Activated naive CD8-positive, alpha-beta T cell treated with anti-CD3 and anti-CD28 coated beads, Interleukin-2, amount 50 U/mL, for 24 hours (primary cell): ENCODE measurements at places on chromosomes 11 and 22.

DNA sequence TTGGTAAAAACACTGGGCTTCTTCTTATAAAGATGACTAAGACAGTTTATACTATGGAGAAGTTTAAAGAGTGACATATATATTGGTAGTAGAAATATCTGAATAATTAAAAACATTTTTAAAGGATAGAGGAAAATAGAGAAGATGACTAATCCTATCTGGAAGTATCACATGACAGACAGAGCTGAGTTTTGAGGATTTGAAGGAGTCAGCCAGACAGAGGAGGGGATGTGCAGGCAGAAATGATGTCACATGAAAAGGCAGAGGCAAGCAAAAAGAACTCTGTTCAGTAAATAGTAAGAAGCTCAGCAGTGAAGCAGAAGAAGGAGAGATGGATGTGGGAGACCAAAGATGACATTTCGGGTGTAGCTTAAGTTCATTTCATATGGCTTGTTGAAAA lies 1.6 kb downstream of the OR10A2 start:
- peaks cover 12% of the 10 kb centered on the region for H3K27me3 ChIP-seq
- no peaks in the 10 kb centered on the region for H3K36me3 ChIP-seq
- DNase-seq: no peak
- no peak overlapping the region for H3K27ac ChIP-seq
- H3K4me1 ChIP-seq: no peaks in the 10 kb centered on the region

DNA sequence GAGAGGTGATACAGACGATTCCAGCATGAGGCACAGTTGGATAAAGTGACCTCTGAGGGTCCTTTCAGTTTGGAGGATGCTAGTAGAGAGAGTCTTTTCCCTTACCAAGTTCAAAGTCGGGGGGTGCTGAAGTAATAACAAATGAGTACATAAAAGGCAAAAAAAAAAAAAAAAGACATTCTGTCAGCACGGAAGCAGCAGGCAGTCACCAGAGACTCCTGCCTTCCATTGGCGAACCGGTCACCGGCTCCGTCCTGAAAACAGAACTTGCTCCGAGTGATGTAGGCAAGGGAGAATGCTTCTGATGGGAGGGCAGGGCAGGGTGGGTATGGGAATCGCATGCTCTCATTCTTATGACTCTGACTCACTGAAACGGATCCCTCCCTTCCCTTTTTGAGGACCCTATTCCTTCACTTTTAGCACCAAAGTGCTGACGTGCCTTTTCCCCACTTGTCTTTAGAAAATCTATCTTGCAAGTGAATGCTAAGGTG lies 65.9 kb downstream of the PRR5L start:
- no peak for DNase-seq
- peaks cover 43% of the 10 kb centered on the region for H3K4me1 ChIP-seq
- H3K27ac ChIP-seq: no peak overlapping the region
- no peaks in the 10 kb centered on the region for H3K36me3 ChIP-seq
- peaks cover 49% of the 10 kb centered on the region for H3K27me3 ChIP-seq
- peak overlapping the region; percentile 32 for H3K4me3 ChIP-seq

GRCh38 chr11:73894725-73895335 lies 18.0 kb downstream of the PAAF1 start:
- no peak for DNase-seq
- H3K27ac ChIP-seq: no peak overlapping the region
- peaks cover 7% of the 10 kb centered on the region for H3K36me3 ChIP-seq
- H3K4me3 ChIP-seq: no peak overlapping the region
- H3K4me1 ChIP-seq: no peaks in the 10 kb centered on the region

- DNase-seq: peak; percentile 82
- peaks cover 8% of the 10 kb centered on the region for H3K27me3 ChIP-seq
- no peaks in the 10 kb centered on the region for H3K36me3 ChIP-seq
- peaks cover 12% of the 10 kb centered on the region for H3K4me1 ChIP-seq
These were observed 77.3 kb downstream of the SCN3B start for GRCh38 chr11:123577081-123577598.

GRCh38 chr11:112459001-112459400 lies 198.3 kb upstream of the PLET1 start:
- no peaks in the 10 kb centered on the region for H3K4me1 ChIP-seq
- no peak overlapping the region for H3K4me3 ChIP-seq
- peaks cover 2% of the 10 kb centered on the region for H3K27me3 ChIP-seq
- H3K27ac ChIP-seq: no peak overlapping the region
- no peak for DNase-seq
- H3K36me3 ChIP-seq: no peaks in the 10 kb centered on the region

GRCh38 chr11:119726150-119726553 lies 2.8 kb downstream of the NECTIN1 start:
- peaks cover 18% of the 10 kb centered on the region for H3K4me1 ChIP-seq
- peaks cover 30% of the 10 kb centered on the region for H3K27me3 ChIP-seq
- H3K36me3 ChIP-seq: no peaks in the 10 kb centered on the region

GRCh38 chr22:33659448-33659847 lies 260.8 kb downstream of the LARGE1 start:
- H3K36me3 ChIP-seq: no peaks in the 10 kb centered on the region
- no peaks in the 10 kb centered on the region for H3K27me3 ChIP-seq
- DNase-seq: no peak
- H3K4me3 ChIP-seq: no peak overlapping the region
- H3K4me1 ChIP-seq: no peaks in the 10 kb centered on the region

DNA sequence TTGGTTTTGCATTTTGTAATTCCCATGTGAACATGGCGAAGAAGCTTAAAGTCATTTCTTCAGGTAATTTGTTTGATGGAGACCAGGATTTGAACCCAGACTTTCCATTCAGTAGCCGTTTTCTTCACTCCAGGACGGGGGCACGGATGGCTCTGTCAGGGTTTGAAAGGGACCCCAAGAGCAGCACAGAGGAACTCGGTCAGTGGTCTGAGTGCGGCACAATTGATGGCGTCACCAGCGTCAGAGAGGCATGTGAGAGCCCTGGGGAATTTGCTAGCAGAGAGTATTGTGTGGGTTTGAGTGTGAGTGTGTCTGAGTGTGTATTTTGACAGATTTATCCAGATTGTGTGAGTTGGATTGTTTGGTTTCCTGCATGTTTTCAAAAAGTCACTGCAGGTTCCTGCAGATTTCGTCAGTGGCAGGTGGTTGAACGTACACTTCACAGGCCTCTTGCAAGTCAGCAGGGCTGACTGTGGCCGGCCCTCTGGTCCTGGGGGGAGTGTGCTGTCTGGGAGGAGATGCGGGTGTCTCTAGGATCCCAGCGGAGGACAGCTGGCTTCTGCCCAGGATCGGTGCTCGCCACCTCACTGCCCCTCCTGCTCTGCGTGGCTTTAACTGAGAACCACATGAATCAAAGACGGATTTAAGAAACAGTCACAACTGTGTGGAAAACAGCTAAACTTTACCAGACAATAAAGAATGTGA lies 199.3 kb downstream of the TBC1D22A start:
- no peak overlapping the region for H3K4me3 ChIP-seq
- DNase-seq: no peak
- peaks cover 4% of the 10 kb centered on the region for H3K36me3 ChIP-seq
- no peaks in the 10 kb centered on the region for H3K4me1 ChIP-seq

DNA sequence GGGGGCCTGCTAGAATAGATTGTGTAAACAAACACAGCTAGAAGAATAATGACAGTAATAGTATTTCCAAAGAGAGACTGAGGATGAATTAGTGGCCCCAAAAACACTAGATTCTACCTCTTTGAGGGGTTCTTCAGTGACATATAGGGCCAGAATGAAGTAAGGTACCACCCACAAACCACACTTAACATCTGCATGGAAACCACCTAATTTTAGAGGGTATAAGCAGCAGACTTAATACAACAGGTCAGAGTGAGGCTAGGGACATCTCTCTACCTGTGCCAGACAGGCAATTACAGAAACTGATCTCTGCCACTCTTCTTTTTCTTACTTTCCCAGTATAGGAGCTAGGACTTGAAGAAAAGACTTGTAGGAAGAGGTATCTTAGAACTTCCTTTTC lies 20.1 kb downstream of the ELP4 start:
- no peak overlapping the region for H3K27ac ChIP-seq
- no peaks in the 10 kb centered on the region for H3K4me1 ChIP-seq
- H3K4me3 ChIP-seq: no peak overlapping the region
- DNase-seq: no peak
- no peaks in the 10 kb centered on the region for H3K27me3 ChIP-seq
- peaks cover 6% of the 10 kb centered on the region for H3K36me3 ChIP-seq

- no peak overlapping the region for H3K27ac ChIP-seq
- H3K36me3 ChIP-seq: no peaks in the 10 kb centered on the region
- H3K4me1 ChIP-seq: no peaks in the 10 kb centered on the region
- H3K4me3 ChIP-seq: no peak overlapping the region
- no peak for DNase-seq
- peaks cover 11% of the 10 kb centered on the region for H3K27me3 ChIP-seq
These were observed 236.8 kb downstream of the BUD13 start for GRCh38 chr11:116535994-116536393.

- no peak overlapping the region for H3K27ac ChIP-seq
- peaks cover 1% of the 10 kb centered on the region for H3K4me1 ChIP-seq
- no peak for DNase-seq
- no peaks in the 10 kb centered on the region for H3K27me3 ChIP-seq
These were observed 5.9 kb upstream of the ARL2 start for GRCh38 chr11:65008016-65008415.

- peak overlapping the region; percentile 68 for H3K27ac ChIP-seq
- peaks cover 69% of the 10 kb centered on the region for H3K36me3 ChIP-seq
- H3K4me1 ChIP-seq: peaks cover 54% of the 10 kb centered on the region
These were observed 5.9 kb downstream of the GNG3 start for GRCh38 chr11:62713343-62713742.

GRCh38 chr11:6402561-6402981 lies 12.3 kb downstream of the SMPD1 start:
- peaks cover 62% of the 10 kb centered on the region for H3K4me1 ChIP-seq
- H3K27ac ChIP-seq: peak overlapping the region; percentile 85
- DNase-seq: peak; percentile 65

DNA sequence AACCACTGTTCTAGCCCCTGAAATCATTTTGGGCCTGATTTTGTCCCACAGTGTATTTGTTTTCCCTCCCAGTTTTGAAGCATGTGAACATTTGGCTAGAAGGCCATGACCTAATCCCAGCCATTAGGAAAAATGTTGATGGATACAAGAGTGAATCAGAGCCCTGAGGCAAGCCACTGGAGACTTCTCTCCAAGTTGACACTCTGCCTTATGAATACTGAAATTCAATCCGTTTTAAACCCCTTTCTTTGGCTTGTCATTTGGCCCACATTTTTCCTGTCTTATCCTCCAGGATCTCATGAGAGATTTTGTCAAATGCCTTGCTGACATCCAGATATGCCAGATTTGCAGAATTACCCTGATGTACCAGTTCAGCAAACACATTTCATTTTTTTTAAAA lies 158.8 kb downstream of the FAT3 start:
- H3K27me3 ChIP-seq: no peaks in the 10 kb centered on the region
- H3K4me1 ChIP-seq: no peaks in the 10 kb centered on the region
- H3K27ac ChIP-seq: no peak overlapping the region
- no peaks in the 10 kb centered on the region for H3K36me3 ChIP-seq
- DNase-seq: no peak
